Fibroblast of lung (primary cell): ENCODE measurements at places on chromosomes 12 and 14. TPM values are rescaled to one million over a fixed set of nuclear protein-coding genes. Genes with fewer than 3 reads are reported as not detected.

GRCh38 chr14:94517641-94518257 lies 8.5 kb upstream of the SERPINA12 start:
- DNase-seq, result no peak

Gene TOMM20L
- total RNA-seq, result not detected in 2 replicates

Gene ABCD2
- total RNA-seq, result under 0.01 and 0.33 TPM in 2 replicates

- DNase-seq, result no peak
These were observed 34.4 kb downstream of the DDX51 start for GRCh38 chr12:132109741-132110140.

- no peak for DNase-seq
These were observed 395.2 kb downstream of the PAWR start for GRCh38 chr12:79295572-79295971.

GRCh38 chr14:105882626-105883025 lies 356.2 kb downstream of the TMEM121 start:
- no peak for DNase-seq

Gene ADCY4
- total RNA-seq, result 1.3 and 7.4 TPM in 2 replicates

DNA sequence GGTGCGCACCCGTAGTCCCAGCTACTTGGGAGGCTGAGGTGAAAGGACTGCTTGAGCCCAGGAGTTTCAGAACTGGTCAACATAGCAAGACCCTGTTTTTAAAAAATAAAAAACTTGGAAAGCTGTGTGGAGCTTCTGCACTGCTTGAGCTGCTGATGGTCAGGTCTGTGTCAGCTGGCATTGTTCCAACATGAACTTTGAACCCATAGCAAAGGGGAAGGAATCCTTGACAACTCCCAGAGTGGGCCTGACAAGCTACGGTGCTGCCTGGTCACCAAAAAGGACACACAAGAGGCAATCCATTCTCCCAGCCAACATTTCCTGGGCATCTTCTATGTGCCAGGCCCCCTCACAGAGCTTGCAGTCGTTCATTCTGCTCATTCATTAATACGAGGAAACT lies 16.4 kb upstream of the LTBP2 start:
- no peak for DNase-seq

Gene ARHGDIB
- total RNA-seq, result 5.9 and 8.3 TPM in 2 replicates

DNA sequence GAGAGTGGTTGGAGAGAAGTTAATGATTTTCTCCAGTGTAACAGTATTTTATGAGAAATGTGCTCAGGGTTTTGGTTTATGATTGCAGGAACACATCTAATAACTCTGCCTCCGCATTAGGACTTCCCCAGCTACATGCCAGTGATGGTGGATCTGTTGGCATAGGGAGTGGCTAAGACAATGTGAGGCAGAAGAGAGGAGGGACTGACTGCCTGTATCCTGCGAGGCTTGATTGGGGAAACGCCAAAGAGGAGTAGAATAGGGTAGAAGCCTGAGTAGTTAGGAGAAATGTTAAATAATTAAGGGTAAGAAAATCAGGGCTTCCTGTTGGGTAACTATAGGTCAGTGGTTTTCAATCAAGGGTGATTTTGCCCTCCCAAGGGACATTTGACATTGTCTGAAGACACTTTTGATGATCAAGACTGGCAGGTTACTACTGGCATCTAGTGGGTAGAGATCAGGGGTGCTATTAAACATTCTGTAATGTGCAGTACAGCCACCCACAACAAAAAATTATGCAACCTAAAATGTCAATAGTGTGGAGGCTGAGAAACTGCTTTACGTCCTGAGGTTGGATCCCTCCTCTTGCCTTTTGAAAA lies 12.8 kb downstream of the TDG start:
- DNase-seq, result no peak

Gene VDR
- total RNA-seq, result 9.8 and 16.2 TPM in 2 replicates

GRCh38 chr12:89289720-89290119 lies 62.6 kb downstream of the DUSP6 start:
- no peak for DNase-seq

- DNase-seq, result no peak
These were observed 55.1 kb downstream of the BRMS1L start for GRCh38 chr14:35881280-35881679.

Gene POLE2
- total RNA-seq, result 3.1 and 4.5 TPM in 2 replicates

Gene TSPAN19
- total RNA-seq, result not detected in 2 replicates

- DNase-seq, result no peak
These were observed 27.7 kb upstream of the ETFBKMT start for GRCh38 chr12:31631809-31632208.
